Cerebellar nuclear complex (tissue), 1 donor: ENCODE measurements at places on chromosomes 4 and X.

- DNase-seq: no peak
These were observed 4.7 kb downstream of the GABRA2 start for GRCh38 chr4:46385235-46385634.

DNA sequence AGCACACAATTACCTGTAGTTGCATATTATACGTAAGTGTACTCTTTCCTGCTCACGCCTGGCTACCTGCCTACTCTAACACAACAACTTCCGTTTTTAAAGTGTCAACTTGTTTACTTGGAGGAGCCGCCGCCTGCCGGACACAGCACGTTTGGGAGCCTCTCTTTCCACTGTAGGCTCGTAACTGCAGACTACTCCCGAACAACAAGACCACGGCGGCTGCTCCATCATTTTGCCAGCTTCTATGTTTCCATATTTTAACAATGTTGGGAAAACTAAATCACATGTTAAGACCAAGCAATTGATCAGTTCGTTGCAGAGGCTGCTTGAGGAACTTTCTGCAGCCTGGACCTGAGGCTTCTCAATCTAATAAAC is 841 bp downstream of the MTNR1A start:
- no peak for DNase-seq

GRCh38 chr4:102564399-102565059 is 63.4 kb downstream of the NFKB1 start:
- DNase-seq: no peak

GRCh38 chr4:183977707-183978106 is 72.6 kb downstream of the STOX2 start:
- no peak for DNase-seq

GRCh38 chr4:6595897-6596537 is 21.0 kb downstream of the MAN2B2 start:
- no peak for DNase-seq

DNA sequence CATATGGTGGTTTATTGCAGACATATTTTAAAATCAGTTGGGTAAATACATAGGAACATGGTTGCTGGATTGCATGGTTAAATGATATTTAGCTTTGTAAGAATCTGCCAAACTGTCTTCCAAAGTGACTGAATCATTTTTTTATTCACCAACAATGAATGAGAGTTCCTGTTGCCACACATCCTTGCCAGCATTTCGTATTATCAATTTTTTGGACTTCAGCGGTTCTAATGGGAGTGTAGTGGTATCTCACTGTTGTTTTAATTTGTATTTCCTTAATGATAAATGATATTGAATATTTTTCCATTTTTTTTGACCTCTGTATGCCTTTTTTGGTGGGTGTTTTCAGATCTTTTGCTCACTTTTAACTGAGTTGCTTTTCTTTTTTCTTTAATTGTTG is 1.4 kb upstream of the MTHFD2L start:
- no peak for DNase-seq

DNA sequence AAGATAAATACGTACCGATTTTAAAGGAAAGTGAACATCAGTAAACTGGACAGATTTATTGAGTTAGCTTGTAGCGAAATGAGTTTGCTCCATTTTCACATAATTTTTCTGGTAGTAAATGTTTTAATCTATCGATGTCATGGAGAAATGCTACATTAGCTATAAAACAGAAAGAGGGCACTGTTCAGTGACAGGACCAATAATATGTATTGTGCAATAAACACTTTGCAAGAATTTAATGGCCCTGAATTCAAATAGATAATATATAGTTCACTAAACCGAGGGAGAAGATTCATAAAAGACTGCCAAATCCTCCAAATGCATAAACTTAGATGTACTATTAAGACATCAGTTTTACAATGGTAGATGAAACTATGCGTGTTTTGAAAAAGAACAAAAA is 516.3 kb downstream of the ADGRL3 start:
- no peak for DNase-seq

DNA sequence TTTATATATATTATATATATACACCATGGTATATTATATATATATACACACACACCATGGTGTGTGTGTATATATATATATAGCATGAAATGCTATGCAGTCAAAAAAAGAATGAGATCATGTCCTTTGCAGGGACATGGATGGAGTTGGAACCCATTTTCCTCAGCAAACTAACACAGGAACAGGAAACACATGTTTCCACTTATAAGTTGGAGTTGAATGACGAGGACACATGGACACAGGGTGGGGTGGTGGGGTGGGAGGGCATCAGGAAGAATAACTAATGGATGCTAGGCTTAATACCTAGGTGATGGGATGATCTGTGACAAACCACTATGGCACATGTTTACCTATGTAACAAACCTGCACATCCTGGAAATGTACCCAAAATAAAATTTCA is 293.6 kb upstream of the NDST3 start:
- DNase-seq: no peak

DNA sequence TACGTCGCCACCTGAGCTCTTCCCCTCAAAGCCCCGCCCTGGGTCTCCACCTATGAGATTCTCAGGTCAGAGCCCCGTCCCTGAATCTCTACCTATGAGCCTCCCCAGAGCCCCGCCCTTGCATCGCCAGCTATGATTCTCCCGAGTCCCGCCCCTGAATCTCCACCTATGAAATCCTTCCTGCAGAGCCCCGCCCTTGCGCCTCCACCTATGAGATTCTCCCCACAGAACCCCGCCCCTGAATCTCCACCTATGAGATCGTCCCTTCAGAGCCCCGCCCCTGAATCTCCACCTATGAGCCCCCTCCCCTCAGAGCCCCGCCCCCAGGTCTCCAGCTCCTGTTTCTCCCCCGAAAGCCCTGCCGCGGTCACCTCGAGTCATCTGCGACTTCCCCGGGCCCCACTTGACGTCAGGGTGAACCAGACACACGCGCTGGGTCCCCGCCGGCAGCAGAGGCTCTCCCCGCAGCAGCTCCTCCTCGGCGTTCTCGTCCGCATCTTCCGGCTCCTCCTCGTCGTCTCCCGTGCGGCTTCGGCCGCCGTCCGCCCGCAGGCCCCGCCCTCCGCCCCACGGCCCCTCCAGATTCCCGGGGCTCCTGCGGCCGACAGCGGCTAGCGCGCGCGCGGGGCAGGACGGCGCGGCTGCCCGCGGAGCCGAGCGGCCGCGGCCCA is 393 bp downstream of the GTPBP6 start:
- DNase-seq: no peak

DNA sequence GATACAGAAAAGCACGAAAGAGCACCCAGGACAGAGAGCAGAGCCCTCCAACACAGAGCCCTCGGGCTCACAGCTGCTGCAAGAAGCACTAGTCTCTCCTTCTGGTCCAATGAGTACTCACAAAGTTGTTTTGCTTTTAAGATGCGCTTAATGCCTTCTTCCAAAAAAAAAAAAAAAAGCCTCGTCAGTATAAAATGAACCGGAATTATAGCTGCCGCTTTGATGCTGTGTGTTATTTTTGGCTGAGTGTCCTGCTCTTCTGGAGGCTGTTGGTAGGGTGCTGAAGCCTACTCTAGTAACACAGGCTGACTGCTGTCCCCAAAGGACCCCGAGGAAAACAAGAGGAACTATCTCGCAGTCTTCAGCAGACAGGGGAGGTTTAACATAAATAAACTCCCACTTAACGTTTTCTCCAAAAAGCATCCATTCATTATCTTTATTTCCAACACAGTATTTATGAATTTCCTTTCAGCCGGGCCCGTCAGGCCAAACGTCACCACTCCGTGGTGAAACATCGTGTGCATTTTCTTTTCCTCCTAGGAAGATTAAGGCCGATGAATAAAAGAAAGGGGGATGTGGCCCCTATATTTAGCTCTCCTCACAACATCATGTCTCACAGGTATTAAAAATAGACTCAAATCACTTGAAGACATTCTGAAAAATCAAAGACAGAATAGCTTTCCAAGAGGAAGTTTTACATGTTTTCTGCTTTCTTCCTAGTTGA is 213.7 kb upstream of the PPARGC1A start:
- no peak for DNase-seq

DNA sequence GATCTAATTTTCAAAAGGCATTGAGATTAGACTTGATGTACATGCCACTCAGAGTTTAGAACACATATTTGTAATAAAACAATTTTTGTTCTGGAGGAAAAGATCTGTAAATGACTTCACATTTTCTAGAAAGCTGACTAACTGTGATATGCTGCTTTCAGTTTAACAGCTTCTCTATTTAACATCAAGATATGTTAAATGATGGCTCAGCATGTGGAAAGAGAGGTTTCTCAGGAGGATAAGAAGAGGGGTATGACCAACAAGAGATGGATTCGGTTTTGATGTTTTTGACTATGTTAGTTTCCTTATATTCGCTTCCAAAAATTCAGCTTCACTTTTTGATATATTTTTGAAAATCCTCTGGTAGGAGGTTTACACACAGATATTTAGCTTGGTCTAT is 698.7 kb downstream of the GLUD2 start:
- no peak for DNase-seq

GRCh38 chr4:15778289-15779241 is at the start of gene CD38:
Gene CD38 (plus strand): TSS chr4:15778328. CDS start chr4:15778415, 87 bp downstream.
- no peak for DNase-seq

- DNase-seq: no peak
These were observed 517.1 kb downstream of the PCDH7 start for GRCh38 chr4:31237233-31237632.

DNA sequence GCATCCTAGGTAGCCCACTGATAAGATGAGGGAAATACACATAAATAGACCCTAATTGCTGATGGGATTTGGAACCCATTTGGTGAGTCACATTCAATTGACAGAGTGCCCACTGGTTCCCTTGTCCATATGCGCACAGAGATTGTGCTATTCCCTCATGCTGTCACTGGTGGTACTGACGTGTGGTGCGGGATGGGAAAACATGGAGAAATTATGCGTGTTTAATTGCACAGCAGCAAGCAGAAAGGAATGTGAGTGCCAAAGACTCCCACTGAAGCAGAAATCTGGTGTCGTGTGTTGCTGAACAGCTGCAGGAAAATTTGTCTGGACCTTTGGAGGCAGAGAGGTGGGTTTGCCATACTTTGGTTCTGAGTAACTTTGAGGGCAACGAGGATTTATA is 92.2 kb downstream of the NHSL2 start:
- DNase-seq: no peak

GRCh38 chr4:76984127-76984526 is 34.6 kb downstream of the SEPTIN11 start:
- no peak for DNase-seq

DNA sequence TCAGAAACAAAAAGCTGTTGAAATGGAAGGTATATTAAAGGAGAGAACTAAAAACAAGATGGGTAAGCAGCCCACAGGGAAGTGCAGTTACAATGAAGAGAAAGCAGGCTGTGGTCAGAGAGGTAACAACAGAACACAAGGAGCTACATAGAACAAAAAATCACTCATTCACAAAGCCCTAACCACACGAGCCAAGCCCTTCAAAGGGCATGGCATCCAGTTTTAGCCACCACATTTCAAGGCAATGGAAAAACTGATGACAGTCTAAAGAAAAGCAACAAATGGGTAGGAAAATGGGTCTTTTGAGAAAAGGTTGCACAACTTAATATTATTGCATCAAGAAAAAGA is 37.5 kb downstream of the KDR start:
- no peak for DNase-seq

- DNase-seq: no peak
These were observed 2.9 kb downstream of the HCFC1 start for GRCh38 chrX:153968754-153969124.

DNA sequence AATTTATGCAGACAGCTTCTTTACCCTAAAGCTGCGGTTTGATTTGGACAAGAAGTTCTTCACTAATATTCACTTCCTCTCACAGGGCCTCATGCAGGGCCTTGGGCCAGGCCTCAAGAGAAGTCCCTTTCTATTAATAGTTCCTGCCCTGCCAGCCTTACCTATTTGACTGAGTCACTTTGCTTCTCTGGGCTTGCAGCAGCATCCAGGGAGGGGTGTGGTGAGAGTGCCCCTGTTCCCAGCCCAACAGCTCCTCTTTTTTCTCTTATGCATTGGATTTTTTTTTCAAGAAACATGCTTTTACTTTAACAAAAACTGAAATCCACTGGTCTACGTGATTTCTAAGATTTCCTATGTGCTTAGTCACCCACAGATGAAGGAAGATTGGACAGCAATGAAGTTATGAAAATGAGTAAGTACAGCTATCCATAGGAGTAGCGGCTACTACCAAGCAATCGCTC is 26.7 kb downstream of the FAM156B start:
- no peak for DNase-seq

DNA sequence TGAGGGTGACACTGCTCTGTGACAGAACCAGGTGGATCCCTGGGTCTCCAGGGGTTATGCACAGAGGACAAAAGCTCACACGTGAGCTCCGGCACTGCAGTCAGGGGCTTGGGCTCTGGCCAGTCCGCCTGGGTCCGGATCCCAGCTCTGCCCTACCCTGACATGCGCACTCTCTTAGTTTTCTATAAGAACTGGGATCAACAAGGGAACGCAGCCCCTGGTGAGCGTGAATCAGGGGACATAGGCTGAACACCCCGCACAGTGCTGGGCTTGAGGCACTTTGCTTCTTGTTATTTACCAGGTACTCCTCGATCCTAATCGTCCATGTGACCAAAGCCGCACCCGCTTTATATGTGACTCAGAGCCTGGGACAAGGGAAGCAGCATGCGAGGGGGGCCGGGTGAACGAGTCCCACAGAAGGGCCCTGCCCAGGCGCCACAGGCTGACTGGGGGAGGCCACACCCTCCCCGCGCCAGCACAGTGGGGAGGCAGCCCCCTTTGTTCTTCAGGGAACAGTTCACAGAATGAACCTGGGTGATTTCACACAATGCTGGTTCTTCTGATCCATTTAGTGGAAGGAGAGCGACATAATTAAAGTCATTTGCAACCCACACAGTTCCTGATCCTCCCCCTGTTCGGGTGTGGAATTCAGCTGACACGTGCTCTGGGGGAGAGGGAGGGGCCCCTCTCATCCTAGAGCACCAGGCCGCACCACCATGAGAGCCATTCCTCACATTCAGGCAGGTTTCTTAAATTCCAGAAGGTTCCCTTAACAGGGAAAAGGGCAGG is 55.5 kb downstream of the WFS1 start:
- no peak for DNase-seq

DNA sequence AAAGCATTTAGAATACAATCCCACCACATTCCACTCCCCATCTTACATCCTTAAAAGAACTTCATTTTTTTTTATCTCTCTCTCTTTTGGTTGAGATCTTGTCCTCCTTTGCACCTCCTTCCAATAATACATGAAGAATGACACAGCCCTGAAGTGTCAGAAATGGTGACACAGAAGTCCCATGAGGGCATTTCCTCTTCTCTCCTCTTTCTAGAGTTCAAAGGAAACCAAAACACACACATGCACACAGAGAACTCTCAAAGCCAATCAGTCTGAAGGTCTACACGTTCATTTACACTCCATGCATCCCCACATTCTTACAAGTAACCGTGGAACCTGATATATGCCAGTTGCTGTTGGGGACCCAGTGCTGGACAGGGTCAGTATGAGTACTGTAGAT is 450.7 kb downstream of the HNRNPD start:
- no peak for DNase-seq

- DNase-seq: no peak
These were observed 344 bp downstream of the TMPRSS11D start for GRCh38 chr4:67883458-67883857.

DNA sequence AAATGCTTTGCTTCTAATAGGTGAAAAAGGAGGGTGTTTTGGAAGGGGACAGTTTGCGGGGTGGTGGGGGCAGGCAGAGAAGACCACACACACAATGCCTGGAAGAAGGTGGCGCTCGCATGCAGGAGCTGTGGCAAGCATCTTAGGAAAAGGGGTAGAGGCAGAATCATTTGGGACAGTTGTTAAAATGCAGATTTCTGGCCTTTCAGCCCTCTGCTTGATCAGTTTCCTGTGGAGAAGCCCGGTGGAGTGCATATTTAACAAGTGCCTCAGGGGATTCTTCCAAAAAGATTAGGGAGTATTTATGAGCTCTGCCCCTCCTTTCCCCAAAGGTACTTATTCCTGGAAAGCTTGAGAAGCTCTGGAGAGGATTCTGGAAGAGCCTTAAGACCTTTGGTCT is 4.8 kb downstream of the NOCT start:
- no peak for DNase-seq
